AG10803 (cell line): ENCODE measurements at places on chromosomes 2 and 18.

DNA sequence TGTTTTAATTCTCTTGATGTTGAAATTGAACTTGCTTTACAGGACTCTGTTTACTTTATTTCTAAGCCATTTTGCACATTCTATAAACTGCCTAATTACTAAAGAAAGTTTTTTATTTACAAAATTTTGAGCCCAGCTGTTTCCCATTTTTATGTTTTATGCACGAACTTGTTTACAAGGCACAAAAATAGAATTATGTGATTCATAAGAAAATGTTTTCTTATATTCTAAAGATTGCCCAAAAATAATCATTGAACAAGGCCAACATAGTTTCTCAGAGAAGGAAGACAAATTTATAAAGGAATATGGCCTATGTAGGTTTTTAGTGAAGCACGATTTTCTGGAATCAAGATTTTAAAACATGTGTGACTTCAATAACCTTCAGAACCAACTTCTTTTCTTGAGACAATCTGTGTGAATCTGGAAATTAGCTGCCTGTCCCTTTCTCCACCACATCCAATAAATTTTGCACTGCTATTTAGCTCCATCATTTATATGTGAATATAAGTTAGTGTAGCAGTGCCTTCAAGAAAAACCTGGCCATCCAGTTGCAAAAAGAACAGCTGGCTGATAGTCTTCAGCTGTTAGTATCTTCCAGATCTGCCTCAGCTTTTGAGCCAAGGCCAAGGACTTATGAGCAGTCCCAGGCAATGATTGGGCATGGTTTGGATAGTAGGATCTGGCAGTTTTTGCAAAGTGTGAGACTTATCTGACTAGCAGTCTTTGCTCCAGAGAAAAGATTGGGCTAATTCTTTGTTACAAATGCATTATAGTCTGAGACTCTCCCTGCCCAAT, 253.2 kb upstream of the COL3A1 start:
- peak; percentile 29 for DNase-seq

- peak; percentile 91 for DNase-seq
These were observed 874 bp downstream of the CLIP4 start for GRCh38 chr2:29115797-29116781.

- DNase-seq, result peak; percentile 79
These were observed 125.3 kb downstream of the ANTXR1 start for GRCh38 chr2:69138247-69138772.

GRCh38 chr18:39845631-39846030, 2109.4 kb upstream of the PIK3C3 start:
- no peak for DNase-seq

DNA sequence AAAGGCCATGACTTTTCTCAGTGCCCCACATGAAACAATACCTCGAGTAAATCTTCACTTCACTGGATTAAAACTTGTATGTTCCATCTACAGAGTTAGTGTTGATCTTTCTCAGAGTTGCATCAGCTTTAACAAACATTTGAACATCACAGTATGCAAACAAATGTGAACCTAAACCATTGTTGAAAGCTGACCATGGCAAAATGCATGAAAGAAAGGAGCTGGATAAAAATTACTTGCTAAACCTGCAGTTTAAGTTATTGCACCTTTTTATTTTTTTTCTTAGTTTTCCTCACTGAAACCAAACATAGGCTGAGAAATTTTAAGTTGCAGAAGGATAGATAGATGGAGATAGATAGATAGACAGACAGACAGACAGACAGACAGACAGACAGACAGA, 107.2 kb upstream of the UGP2 start:
- DNase-seq, result peak; percentile 70

DNA sequence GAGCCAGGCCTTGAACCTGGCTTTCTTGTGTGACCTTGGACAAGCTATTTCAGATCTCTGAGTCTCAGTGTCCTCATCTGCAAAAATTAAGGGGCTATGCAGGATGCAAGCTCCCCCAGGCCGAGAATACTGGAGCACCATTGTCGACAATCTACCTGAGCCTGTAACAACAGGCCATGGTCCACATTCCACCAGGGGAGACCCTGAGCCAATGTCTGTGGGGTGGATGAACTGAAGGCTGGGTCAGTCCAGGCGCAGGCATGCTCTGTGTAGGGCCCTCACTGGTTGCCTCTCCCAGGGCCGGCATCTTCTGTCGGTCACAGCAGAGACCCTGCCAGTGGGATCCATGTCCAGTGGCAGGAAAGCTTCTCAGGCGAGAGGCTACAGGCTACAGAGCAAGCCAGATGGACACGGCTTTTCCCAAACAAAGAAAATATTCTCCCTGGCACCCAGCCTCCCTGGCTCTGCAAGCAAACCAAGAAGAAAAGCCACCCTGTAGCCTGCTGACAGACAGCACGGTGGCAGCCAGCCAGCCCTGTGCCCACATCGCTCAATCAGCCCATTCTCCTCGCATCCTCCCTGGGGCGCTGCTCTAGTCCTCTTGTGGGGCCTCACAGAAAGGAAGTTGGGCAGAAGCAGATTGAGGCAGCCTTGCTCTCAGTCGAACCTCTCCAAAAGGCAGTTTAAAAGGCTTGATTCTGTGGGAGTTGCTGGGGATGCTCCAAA, 48.7 kb upstream of the FZD7 start:
- DNase-seq, result no peak

GRCh38 chr2:88696611-88697010, 5.1 kb downstream of the RPIA start:
- DNase-seq, result no peak

DNA sequence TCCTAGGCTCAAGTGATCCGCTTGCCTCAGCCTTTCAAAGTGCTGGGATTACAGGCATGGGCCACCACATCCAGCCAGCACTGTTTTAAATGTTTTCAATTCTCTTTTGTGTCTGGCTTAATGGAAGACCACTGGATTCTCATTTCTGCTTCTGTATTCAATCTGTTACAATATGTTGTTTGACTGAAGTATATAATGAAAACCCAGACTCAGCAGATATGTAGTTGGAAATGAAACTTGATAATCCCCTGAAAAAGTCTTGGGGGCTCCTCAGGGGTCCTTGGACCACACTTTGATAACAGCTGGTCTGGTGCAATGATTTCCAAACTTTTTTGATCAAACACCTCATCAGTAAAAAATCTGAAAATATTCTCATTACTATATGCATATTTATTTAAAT, 132.7 kb downstream of the ATAD2B start:
- DNase-seq, result no peak

- no peak for DNase-seq
These were observed 159.2 kb upstream of the ID2 start for GRCh38 chr2:8522687-8523086.
